ENCODE measurements at places on chromosomes 3 and 15.

DNA sequence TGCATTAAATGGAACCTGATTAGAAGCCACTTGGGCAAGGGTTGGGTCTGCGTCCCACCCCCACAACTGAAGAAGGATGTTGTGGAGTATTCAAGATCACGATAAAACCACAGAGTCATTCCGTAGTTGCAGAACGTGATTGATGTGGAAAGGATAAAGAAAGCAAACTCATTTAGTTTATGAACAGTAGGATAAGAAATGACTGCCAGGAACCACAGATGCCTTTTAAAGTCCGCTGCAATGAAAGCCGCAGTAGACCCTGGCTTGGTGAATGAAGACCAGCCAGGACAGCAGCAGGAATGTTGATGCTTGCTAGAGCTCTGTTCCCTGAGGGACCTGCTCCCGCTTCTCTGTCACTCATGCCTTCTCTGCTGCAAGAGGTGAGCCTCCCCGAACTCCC is 111.5 kb downstream of the GABRG3 start:
- no peak for DNase-seq

GRCh38 chr15:66488525-66488924 is 9.0 kb downstream of the SNAPC5 start:
- DNase-seq = no peak

DNA sequence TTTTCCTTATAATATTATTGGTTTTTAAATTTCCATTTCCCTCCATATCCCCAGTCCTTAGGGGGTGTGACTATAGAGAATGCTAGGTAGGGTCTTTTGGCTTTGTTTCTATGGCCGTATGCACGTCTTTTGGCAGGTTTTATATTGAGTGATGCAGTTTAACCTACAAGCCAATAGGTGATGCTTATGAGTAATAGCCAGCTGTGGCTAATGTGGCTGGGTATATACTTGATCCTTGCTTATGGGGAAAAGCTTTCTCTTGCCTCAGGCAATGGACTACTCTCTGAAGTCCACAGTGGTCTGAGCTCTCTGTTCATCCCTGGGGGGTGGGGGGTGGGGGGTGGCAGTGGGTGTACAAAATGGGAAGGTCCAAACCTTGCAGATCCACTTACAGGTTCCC is 223.9 kb downstream of the MFSD1 start:
- DNase-seq = no peak

DNA sequence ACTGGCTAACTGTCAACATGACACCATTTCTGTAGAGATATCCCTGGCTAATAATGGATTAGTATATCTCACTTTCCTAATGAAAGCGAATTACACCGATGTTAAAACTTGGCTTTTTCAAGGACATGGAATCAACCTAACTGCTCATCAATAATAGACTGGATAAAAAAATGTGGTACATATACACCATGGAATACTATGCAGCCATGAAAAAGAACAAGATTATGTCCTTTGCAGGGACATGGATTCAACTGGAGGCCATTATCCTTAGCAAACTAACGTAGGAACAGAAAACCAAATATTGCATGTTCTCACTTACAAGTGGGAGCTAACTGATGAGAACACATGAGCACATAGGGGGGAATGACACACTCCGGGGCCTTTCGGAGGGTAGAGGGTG is 62.6 kb downstream of the ZIC1 start:
- DNase-seq = no peak

GRCh38 chr3:19543212-19543841 is 390.7 kb downstream of the EFHB start:
- no peak for DNase-seq

GRCh38 chr3:71776538-71776937 is 8.4 kb downstream of the PROK2 start:
- DNase-seq = no peak

GRCh38 chr3:143315766-143316165 is 196.2 kb downstream of the CHST2 start:
- no peak for DNase-seq

DNA sequence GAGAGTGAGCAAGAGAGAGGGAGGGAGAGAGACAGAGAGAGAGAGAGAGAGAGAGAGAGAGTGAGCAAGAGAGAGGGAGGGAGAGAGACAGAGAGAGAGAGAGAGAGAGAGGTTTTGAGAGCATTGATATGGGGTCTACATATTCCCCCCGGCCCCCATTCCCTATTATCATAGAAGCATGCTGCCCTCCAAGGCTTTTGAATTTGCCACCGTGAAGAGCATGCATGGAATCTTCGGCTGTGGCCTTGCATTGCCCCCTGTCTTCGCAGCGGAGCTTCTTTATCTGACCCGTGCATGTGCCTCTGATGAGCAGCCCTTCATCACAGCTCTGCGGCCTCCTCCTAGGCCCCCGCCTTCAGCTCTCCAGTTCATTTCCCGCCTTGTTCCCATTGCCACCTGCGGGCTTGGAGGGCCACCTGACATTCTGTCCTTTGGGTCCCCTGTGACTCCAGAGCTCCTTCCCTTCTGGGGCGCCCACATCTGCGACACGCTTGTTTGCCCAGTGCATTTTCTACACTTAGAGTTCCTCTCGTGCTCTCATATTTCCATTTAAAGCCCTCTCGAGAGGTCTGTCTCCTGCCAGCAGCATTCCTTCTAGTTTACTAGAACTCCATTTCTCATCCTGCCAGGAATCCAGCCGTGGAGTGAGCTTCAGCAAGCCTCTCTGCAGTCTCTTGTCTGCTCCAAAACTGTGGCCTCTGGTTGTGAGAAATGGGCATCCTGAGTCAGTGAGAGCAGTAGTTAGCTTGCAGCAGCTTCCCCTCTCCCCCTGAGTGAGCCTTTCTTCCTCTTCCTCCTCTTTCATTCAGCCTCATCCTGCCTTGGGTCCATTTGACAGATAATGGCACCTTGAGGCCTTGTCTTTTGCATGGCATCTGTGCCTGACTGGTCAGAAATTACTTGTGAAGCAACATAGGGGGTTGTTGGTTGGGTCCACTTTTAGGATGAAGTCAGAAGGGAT is 25.3 kb downstream of the LPP start:
- no peak for DNase-seq

- no peak for DNase-seq
These were observed 511.9 kb downstream of the ZIC1 start for GRCh38 chr3:147921051-147921450.

- DNase-seq = no peak
These were observed 14.7 kb downstream of the CMTM6 start for GRCh38 chr3:32487781-32488473.

GRCh38 chr15:79008659-79009058 is 63.8 kb upstream of the CTSH start:
- no peak for DNase-seq

DNA sequence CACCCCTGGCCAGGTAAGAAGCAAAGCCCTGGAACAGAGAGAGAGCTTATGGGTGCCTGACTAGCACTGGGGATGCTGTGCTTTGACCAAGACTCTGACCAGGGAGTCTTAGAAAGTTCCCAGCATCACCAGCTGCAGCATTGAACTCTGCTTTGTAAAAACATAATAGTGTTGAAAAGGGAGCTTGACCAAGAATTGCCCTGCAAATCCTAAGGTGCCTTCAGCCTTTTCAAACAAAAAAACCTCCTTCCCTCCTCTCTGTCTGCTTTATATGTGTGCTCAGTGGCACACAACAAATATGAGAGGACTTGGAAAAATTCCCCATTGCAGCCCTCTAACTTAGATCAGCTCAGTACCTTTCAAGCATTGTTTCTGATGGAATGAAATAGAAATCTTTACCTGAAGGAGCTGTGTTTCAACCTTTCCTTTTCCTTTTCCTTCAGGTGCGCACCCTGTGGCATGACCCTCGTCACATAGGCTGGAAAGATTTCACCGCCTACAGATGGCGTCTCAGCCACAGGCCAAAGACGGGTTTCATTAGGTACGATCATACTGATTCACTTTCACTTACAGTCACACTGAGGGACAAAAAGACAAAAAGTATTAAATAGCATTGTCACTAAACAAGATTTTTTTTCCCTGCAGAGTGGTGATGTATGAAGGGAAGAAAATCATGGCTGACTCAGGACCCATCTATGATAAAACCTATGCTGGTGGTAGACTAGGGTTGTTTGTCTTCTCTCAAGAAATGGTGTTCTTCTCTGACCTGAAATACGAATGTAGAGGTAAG is 13.0 kb downstream of the THBS1 start:
- DNase-seq = no peak

DNA sequence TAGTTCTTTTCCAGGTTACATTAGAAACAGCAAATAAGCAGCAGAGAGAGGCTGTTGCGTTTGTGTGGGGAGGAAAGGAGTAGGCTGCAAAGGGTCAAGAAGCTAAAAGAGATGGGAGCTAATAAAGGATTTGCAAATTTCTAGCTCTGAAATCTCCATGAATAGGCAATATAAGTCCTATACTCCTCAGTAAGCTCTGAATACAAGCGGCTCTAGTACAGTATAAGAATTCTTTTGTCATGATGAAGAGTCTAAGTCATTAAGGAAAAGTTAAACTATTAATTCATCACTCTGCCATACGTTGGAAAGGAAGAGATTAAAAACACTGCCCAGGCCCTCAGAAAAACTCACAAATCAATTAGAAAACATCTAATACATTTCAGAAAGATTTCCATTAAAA is 59.3 kb downstream of the CEP152 start:
- no peak for DNase-seq

- DNase-seq = no peak
These were observed 48.0 kb upstream of the SLCO2A1 start for GRCh38 chr3:134077649-134078161.

GRCh38 chr3:72655723-72656122 is 192.5 kb downstream of the SHQ1 start:
- DNase-seq = no peak
